ENCODE measurements at places on chromosomes 13 and 19.

- DNase-seq, result peak; percentile 91
These were observed at the start of gene HSPBP1 for GRCh38 chr19:55279770-55280643. HSPBP1 (minus strand) TSS chr19:55280110; CDS start chr19:55279608, 502 bp downstream.

DNA sequence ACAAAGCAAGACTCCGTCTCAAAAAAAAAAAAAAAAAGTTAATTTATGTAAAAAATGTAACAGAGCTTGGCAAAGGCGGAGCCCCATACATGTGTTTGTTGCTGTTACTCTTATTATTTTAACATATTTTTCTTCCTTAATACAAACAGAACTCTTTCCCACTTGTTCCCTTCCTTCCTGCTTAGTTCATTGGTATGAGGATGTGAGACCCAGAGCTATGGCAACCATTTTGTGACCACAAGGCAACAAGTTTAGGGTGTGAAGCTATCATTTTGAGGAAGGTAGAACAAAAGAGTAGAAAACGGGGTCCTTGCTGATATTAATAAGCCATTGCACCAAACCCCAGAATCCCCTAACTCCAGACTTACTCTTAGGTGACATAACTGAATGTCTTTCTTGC, 5.4 kb downstream of the IFNL1 start:
- DNase-seq, result no peak

GRCh38 chr19:7582446-7582845, 13.2 kb upstream of the CAMSAP3 start:
- DNase-seq, result no peak

- DNase-seq, result peak; percentile 47
These were observed 25.5 kb upstream of the MCF2L start for GRCh38 chr13:112943309-112944125.

DNA sequence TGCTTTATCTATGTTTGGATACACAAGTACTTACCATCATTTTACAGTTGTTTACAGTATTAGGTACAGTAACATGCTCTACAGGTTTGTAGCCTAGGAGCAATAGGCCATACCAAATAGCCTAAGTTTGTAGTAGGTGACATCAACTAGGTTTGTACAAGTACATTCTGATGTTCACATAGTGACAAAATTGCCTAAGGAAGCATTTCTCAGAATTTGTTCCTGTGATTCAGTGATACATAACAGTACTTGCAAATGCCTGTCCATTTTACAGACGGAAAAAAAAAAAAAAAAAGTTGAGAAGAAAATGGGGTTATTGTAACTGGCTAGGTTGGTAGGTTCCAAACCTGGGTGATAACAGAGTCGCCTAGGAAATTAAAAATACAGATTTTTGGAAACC, 13.6 kb downstream of the UFM1 start:
- no peak for DNase-seq

DNA sequence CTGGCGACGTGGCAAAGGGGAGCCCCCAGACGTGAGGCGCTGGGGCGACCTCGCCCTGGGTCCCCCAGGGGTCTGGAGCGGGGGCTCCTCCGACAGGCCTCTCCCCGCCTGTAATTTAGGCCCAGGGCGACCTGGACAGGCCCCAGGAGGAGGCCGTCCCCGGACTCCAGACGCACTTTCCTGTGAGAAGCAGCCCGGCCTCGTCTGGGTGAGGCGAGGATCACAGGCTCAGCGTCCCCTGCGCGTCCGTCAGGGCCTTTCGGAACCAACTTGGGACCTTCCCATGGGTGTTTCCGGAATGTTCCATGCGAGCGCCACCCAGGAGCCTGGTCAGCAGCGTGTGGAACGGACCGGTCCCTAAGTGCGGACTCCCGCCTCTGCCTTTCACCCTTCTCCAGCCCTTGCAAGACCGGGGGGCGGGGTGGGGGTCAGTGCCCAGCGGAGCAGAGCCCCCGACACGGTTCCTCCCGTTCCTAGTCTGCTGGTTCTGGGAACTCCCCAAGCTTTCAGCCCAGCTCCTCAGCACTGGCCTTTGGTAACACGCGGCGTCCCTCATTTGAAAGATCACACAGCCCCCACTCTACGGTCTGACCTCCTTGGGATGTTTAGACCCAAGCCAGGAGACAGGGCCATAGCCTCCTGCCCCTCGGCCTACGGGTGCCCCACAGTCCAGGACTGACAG, 1.1 kb upstream of the GRTP1 start:
- no peak for DNase-seq

- DNase-seq, result no peak
These were observed 270.0 kb downstream of the SLITRK6 start for GRCh38 chr13:85529218-85529594.

DNA sequence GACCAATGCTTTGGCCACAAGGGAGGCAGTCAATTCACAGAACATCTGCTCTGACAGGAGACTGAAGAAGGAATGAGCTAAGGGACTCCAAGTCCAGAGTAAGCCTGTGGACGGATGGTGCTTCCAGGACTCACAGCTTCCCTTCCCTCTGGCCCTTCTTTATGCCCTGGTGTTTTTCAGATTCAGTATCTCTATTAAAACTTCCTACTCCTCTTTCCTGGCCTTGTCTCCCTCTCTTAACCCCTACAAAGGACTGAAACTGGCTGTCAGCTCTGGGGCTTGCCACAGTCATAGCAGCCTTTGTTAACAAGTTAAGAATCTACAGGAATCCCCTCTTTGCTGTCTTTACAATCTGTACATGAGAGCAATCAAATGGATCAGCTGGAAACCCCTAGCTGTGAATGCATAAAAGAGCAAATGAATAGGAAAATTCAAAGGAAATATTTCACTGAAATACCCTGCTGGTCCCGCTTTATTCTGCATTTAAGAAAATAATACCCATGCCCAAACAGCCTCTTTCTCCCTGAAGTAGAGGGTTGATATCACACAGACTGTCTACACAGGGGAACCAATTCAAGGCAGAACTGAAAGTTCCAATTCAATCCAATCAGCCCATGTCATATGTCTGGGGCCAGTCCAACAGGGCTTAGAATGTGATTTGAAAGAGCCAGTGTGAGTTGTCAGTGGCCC, 192.3 kb downstream of the MZT1 start:
- DNase-seq, result no peak

DNA sequence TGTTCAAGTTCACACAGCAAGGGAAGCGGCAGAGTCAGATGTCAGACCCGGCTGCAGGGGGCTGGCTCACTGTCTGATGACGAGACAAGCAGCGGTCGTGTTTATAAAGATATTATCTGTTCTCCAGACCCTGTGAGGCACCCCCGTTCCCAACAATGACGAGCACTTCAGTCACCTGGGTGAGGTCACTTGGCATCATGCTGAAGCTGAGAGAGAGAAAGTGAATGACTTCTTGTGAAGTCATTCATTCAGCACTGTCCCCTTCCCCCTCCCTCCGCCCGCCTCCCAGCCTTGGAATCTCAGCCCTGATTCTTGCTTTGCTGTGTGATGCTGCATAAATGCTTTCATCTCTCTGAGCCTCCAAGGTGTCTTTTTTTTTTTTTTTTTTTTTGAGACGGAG, 4.9 kb upstream of the LYPD3 start:
- peak; percentile 14 for DNase-seq

GRCh38 chr13:94703721-94704314, 8.5 kb downstream of the SOX21 start:
- DNase-seq, result no peak

- no peak for DNase-seq
These were observed 124.1 kb downstream of the PCCA start for GRCh38 chr13:100212904-100213553.

DNA sequence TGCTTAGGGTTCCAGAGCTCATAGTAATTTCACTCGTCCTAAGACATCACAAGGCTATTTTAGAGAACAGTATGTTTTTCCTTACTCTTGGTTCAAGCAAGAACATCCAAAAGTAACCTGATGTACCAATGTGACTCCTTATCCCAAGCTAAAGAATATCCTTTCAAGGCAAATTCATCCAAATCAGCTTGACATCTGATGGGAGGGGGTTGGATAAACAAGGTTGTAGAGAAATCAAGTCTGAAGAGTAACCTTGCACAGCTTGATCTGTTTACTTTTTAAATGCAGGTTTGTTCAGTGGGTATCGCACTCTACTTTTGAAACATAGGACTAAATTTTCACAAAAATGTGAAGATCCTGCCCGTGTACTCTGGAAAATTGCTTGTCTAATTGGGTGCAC, 201.2 kb downstream of the GGACT start:
- no peak for DNase-seq

GRCh38 chr13:109274188-109274821, 512.1 kb downstream of the IRS2 start:
- no peak for DNase-seq

GRCh38 chr13:39618561-39618960, 15.6 kb upstream of the LHFPL6 start:
- DNase-seq, result no peak

GRCh38 chr19:1590641-1591397, 1.8 kb downstream of the MBD3 start:
- peak; percentile 43 for DNase-seq

- no peak for DNase-seq
These were observed 28.5 kb downstream of the TRPM4 start for GRCh38 chr19:49186108-49186507.

DNA sequence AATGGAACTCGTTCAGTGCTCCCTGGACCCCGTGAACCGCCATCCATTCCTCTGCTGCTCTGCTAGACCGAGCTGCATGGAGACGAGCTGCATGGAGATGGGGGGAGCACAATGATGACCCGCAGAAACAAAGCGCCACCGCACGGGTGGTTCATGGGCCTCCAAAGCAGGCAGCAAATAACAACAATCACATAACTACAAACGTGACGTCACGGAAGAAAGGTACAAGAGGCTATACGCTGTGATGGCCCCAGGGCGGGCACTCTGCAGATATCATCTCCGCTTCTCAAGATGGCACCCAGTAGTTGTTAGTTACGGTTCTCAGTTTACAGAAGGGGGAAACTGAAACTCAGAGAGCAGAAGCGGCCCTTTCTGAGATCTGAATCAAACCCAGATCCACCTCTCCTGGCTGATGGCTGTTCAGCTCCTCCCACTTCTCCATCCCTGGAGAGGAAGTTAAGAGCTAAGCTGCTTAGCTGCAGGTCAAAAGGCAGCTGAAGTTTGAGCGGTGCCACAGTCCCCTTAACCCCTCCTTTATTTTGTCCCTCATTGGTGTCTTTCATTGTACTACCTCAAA, 1.7 kb downstream of the ATP13A1 start:
- DNase-seq, result no peak

GRCh38 chr19:18487576-18488402, 34.1 kb downstream of the ELL start:
- no peak for DNase-seq

GRCh38 chr13:98994896-98995295, 17.0 kb upstream of the DOCK9 start:
- DNase-seq, result peak; percentile 58

- peak; percentile 36 for DNase-seq
These were observed 16.9 kb upstream of the CYP2S1 start for GRCh38 chr19:41175801-41176777.

DNA sequence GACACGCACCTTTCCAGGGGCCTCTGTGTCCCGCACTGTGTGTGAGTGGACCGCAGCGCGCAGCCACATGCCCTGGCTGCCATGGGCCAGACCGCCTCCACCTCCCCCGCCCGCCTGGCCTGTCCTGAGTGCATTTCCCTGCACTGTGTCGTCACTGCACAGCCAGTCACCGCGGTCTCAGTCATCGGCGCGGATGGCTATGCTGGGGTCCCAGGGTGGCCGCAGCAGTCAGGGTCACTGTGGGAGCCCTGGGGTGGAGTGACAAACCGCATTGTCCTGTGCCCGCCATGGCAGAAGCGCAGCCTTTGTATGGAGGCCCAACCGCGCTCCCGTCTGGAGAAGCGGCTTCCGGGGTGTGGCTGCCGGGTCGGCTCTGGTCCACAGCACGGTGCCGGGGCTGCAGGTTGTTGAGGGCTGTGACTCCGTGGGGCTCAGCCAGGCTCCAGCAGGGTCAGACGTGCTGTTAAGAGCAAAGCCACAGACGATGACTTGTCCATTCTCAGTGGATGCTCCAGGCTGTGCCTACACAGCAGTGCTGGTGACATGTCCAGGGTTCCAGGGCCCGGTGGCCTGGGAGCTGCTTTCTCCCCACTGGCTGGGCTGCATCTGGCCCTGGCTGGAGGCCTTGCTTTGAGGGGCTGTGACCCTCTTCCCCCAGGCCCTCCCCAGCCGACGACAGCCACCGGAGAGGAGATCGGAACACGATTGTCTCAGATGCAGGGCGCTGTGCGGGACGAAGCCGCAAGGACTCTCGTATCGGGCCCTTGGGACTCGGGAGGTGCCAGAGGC, 6.3 kb upstream of the NDUFS7 start:
- DNase-seq, result no peak

DNA sequence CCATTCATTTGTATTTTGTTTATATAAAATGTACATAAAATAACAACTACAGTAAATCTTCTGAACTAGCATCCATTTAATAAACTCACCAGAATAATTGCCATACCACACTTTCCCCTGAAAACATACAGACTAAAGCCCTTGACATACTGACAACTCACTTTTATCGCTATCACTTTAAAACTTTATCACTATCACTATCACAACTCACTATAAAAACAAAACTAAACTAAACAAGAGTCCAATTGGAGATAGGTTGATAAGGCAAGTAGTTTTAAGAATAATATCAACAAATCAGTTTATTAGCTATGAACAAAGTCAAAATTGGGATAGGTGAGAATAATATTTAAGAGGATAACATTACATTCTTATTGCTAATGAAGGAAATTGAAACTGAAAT, 108.9 kb downstream of the SLITRK6 start:
- no peak for DNase-seq
